Brain (organoid and tissue), 16 donors: ENCODE measurements at places on chromosomes 5 and 9.
A peak's percentile ranks its signal among the peaks of the same experiment; 100 is the strongest.

DNA sequence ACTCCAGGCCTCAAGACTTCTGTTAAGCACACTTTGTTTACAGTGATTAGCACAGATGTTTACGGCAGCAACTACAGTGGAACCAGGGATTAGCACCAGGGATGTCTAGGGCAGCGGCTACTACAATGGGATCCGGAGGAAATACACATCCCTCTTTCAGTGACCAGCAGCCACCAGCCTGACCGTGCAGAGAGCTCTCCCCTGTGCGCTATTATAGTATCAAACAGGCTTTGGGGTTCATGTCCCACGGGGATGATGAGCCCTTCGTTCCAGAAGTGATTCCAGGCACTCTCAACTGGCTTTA lies 21.5 kb downstream of the GFPT2 start:
- no peak for DNase-seq

DNA sequence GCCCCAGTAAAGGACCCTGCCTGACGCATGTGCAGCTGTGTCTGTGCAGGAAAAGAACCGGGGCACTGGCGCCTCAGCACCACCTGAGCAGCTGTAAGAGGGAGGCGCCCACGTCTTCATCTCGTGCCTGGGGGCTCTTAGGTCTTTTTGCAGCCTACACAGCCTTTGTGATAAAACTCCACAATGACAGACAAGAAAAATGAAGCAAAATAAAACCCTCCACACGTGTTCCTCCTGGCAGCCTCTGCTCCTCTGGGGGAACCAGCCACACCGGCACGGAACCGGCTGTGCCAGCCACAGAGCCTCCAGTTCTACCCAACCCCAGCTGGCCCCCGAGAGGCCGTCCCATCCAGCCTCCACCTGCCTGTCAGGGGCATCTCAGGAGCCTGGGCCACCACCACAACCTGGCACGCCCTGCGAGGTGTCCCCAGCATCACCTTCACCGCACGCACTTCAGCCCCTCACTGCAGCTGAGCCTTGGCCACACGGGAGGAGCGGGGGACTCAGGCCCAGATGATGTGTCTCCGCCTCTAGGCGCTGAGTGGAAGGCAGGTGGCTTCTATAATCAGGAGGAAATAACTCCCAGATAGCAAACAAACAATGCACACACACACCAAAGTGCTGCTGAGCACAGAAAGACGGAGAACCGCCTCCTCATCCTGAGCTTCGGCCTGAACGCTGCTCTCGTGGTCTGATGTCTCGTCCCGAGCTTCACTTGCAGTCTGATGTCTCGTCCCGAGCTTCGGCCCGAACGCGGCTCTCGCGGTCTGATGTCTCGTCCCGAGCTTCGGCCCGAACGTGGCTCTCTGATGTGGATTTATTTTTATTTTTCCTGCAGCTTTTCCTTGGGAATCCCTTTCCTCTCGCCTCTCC lies 28.6 kb upstream of the NSMF start:
- peak; percentile 28 for DNase-seq

GRCh38 chr5:52898961-52899680 lies 90.0 kb upstream of the ITGA2 start:
- DNase-seq, result no peak

- DNase-seq, result no peak
Observed at GRCh38 chr9:115690786-115691496, 462.6 kb upstream of the PAPPA start.

- DNase-seq, result no peak
Observed at GRCh38 chr5:149166128-149166527, 24.8 kb downstream of the ABLIM3 start.

DNA sequence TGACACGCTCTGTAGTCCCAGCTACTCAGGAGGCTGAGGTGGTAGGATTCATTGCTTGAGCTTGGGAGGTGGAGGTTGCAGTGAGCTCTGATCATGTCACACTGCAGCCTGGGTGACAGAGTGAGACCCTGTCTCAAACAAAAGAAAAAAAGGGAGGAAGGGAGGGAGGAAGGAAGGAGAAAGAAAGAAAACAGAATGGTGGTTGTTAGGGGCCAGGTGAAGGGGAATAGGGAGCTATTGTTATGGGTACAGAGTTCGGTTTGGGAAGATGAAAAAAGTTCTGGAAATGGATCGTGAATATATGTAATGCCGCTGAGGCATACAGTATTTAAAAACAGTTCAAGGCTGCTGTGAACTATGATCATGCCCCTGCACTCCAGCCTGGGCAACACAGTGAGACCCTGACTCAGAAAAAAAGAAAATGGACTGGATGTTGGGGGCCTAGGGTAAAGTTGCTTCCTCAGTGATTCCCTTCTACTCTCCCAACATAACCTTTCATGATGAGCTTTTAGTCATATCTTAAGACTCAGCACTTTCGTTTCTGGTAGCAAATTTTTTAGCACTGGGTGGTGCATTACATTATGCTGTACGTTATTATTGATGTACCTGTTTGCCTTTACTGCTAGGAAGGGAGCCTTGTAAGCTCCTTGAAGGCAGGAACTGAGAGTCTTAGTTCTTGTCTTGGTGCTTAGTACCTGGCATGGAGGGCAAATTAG lies 4.0 kb downstream of the CTNNA1 start:
- no peak for DNase-seq

GRCh38 chr5:174571662-174572397 lies 152.6 kb upstream of the MSX2 start:
- DNase-seq, result peak; percentile 93

DNA sequence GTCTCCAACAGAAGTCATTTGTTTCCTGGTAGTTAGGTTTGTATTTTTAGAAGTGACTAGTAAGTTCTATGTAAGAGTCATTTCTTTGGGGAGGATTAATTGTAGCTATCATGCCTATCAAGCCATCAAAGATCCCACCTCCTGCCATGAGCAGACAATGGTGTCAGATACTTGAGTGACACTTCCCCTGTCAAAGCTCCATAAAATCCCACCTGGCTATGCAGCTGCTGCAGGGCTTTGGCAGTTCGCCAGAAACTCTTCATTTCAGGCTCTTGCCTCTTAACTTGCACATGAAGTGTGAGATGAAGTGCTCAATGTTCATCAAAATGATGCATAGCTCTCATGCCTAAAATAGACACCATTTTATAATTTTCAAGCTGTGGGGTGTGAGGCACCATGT lies 312.1 kb downstream of the CDH12 start:
- DNase-seq, result peak; percentile 35

GRCh38 chr9:91978740-91979414 lies 28.8 kb upstream of the ROR2 start:
- no peak for DNase-seq

GRCh38 chr5:446883-447263 lies 3.9 kb downstream of the EXOC3 start:
- peak; percentile 67 for DNase-seq

- DNase-seq, result no peak
Observed at GRCh38 chr9:132597073-132597775, 14.8 kb downstream of the BARHL1 start.

DNA sequence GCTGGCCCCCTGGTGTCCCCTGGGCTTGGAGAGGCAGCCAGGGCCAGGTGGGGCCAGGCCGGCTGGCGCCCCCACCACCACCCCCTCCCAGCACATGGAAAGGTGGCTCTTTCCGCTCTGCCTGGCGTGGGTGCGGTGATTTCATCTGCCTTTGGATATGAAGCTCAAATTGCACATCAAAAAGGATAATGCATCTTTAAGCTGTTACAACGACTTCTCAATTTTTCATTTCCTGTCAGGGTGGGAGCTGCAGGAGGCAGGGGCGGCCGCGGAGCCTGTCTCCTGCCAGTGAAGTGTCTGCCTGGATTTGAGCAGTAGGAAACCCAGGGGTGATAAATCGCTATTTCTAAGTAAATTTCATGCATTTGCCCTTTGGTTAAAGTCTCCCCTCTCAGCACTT lies 169.2 kb upstream of the MVB12B start:
- peak; percentile 58 for DNase-seq

GRCh38 chr9:129673602-129674001 lies 8.2 kb downstream of the PRRX2 start:
- DNase-seq, result no peak

DNA sequence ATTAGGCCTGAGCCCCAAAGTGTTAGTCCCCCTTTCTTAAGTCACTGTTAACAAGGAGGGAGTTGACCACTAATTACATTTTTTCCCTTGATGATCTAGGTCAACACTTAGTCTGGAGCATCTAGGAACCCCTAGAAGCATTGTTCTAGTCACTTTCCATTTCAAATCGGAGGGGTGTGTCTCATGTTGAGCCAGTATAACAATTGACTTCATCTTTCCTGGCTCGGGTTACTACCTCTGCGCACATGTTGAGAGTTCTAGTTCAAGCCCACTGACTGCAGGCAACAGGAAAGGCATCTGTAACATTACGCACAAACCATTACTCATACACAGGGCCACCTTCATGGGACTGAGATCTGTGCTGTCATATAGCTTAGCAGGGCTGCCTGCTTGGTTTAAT lies 164.9 kb downstream of the NTRK2 start:
- DNase-seq, result no peak

DNA sequence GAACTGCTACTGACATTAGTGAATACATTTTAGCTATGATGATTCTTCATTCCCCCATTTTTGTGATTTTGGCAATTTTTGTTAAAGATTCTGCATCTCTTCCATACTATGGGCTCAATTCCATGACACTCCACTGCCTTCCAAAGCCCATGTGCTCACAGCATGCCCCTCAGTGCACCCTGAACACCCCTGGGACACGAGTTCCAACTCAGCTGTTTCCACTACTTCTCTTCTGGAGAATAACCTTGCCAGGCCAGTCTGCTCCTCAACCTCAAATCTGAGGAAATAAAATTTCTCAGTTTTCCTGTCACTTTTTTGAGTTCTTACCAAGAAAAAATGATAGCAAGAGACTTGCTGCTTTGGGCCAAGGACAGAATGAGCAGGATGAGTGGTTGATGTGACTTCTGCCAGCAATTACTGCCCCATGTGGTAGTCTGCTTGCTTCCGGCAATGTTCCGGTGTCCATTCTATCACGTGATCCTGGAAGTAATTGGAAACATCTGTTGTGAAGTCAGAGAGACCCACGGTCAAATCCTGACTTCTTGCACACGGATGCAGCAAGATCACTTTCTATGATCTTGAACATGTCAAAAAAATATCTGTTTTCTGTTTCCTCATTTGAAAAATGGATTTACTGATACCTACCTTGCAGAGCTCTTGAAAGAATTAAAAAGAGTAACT lies 58.3 kb downstream of the EGFLAM start:
- peak; percentile 2 for DNase-seq

DNA sequence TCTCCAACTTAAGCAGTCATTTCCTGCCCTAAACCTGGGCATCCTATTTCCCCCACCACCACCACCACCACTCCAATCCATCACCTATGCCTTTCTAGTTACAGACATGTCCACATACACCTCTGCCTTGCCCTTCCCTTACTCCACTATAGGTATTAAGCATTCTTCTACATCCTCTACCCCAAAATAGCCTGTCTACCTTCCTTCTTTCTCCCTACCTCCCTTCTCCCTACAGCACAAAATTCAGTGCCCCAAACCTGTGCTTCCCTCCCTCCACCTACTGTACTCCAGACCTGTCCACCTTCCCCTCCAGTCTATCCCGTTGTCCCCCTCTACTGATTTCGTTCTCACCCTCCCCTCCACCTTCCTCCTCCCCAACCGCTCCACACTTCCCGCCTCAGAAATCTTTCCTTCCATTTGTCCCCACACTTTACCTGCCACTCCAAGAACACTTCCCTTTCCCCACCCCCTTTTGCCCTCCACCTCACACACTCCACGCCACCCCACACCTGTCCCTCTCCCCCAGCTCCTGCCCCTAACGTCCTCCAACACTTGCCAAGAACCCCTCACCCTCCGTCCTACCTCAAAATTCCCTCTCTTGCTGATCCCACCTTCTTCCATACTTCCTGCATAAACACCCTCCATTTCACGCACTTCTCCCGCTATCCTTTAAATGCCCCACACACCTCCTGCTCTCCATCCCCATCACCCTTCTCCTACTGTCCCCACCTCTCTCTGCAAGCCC lies 1.6 kb downstream of the STRBP start:
- no peak for DNase-seq

DNA sequence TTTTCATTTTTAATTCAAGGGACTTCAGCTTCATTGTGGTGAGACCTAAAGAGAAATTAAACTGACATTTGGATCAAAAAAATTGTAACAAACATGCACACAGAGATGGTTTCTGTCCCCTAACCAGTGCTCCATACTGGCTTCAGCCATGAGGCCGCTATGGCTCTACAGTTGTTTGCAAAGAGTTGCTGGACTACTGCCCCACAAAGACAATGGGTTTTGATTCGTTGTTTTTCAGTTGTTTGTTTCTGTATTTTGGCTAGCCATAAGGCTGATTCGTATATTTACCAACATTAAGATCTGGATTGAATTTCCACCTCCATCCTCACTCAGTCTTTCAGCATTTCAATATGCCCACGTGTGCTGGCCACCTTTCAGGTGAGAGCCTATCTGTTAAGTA lies 163.7 kb upstream of the KIF2A start:
- DNase-seq, result no peak
